ENCODE measurements at places on chromosomes 7 and 10.

GRCh38 chr10:103416436-103417147 is 20.2 kb downstream of the PDCD11 start:
- DNase-seq: no peak

- DNase-seq: no peak
Measured at GRCh38 chr7:7706556-7707172, 11.7 kb downstream of the RPA3 start.

DNA sequence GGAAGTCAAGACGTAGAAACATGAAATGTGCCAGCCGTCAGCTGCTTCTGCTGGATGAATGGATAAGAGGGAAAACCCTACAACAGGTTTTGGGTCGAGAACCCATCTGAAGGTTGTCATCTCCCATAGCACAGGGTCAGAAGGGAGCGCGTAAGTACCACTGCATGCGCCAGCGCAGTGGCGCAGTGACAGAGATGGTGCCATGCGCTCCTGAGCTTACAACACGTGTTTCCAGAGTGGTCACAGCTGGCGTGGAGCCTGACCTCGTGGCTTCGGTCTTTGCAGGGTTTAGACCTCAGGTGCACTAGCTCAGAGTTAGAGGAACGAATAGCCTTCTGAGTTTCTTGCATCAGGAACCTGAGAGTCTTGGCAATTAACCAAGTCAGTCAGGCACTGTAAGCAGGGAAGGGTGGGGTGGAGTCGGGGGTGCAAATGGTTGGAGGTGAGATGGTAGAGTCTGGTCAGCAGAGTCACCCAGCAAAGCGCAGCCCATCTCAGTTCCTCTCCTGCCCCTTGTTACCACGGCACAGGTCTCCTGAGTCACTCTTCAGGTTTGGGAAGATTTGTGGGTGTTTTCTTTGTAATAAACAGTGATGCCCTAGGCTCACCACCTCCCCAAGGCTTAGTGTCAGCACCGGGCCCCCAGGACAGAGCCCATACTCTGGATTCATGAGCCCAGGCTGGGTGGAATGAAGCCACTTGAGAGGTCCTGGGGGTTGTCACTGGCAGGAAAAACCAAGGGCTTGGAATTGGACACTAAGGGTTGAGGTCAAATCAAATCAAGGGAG is 84.1 kb upstream of the PPIF start:
- DNase-seq: no peak

GRCh38 chr10:1685699-1686490 is 51.4 kb downstream of the ADARB2 start:
- no peak for DNase-seq

DNA sequence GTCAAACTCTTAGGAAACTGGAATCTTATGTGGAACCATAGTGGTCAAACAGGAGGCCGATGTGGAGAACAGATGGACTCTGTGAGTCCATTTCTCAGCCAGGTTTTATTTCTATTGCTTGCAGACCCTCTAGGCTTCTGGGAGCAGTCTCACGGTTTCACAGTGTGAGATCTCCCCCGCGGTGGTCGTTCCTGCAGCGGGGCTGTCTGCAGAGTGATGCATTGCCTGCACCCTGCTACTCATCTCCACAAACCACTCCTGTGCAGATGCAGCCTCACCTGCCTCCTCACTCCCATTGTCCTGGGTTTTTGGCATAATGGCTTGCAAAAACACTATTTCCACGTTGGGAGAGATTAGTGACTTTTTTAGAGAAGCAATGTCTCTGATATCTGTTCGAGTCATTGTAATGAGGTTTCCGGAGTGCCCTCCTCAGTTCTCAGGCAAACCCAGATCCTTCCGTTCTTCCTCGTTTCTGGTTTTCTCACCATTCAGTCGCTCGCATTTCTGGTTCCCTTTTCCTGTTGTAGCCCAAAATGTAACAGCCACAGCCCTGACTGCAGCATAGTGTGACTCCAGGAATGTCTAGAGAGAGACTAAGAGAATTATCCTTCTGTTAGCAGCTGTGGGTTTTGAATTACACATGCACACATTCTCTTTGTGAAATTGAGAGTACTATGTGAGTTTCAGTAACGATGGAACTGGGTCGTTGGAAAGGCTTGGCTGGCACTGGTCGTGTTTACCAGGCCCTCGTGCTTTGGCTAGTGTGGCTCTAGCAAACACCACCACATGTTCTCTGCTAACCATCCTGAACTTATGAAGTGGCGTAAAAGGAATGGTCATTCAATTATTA is 30.2 kb downstream of the ACADSB start:
- no peak for DNase-seq

- no peak for DNase-seq
Measured at GRCh38 chr10:50544857-50545429, 78.8 kb downstream of the SGMS1 start.

- no peak for DNase-seq
Measured at GRCh38 chr10:94264085-94264484, 98.7 kb downstream of the NOC3L start.

GRCh38 chr10:2682491-2682890 is 384.9 kb upstream of the PFKP start:
- no peak for DNase-seq

GRCh38 chr10:32538256-32538655 is 92.3 kb downstream of the CCDC7 start:
- DNase-seq: no peak

DNA sequence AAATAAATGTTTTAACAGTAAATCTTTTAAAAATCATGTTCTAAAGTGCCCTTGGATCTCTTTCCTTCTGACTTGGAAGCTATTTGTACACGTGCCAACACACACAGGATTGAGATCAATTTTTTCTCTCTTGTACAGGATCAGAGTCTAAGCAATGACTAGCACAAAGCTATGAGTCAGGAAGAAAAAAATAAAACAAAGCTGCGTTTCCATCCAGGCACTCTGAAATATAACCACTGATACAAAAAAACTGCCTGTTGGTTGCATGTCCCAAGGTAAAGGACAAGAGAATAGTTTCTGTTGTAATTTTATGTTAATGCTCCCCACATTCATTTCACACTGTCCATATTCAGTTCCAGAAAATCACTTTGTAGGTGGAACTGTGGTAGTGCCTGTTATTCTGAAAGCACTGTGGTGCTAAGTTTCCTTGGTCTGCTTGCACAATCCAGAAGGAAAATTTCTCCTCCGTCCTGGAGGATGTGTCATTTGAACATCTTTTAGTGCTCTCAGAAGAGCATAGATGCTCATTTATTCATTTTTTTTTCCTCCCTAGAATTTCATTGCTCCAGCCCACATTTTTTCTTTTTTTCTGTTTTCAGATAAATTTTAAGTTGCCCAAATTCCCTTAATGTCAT is 113.4 kb downstream of the PLXDC2 start:
- peak; percentile 19 for DNase-seq

- DNase-seq: no peak
Measured at GRCh38 chr7:41107330-41107937, 595.5 kb downstream of the INHBA start.

GRCh38 chr10:80700252-80700651 is 162.6 kb downstream of the SH2D4B start:
- no peak for DNase-seq

- DNase-seq: no peak
Measured at GRCh38 chr10:14571866-14572507, 202.7 kb downstream of the FAM107B start.

DNA sequence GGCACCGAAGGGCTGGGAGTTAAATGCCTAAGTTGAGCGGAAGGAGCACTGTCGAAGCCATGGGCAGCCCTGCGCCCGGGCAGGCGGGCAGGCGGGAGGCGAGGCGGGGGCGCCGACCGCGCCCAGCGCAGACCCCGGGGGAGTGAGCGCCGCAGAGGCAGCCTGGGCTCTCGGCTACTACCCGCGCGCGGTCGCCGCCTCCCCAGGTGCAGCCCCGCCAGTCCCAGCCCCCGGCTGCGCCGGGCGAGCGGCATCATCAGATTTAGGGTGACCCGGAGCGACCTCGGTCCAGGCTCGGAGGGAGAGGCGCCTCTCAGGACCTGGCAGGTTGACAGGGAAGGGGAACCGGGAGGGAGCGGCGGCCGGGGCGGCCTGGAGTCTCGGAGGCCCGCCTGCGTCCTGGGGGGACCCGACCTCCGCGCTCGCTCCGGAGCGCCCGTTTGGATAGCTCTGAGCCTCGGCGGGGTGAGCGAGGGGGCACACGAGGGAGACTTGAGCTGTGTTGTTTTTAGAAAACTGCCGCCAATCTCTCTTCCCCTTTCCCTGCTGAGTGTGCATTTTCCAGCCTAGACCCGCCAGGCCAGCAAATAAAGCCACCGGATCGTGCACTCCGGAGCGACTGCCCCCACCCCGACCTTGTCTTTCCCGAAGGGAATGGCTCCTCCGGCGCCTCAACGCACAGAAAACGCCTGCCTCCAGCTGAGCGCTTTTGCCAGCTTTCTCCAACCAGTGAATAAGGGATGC is 2.3 kb upstream of the NRP1 start:
- no peak for DNase-seq

GRCh38 chr7:70618020-70618551 is 513.9 kb upstream of the GALNT17 start:
- no peak for DNase-seq

- DNase-seq: no peak
Measured at GRCh38 chr7:151696721-151697514, 177.2 kb upstream of the RHEB start.

DNA sequence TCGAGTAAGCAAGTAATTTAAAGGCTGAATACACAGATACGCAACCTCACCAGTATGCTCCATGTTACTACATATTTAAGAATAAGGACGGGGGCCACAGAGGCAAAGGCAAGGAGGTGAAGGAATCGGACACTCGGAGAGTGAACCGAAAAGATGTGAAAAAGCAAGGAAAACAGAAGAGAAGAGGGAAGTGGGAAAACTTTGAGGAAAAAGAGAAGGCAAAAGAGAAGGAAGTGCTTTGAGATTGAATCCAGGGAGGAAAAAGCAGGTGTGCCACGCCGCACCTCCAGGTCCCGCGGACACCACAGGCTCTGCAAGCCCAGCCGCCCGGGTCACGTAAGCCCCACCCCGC is 367 bp upstream of the AVL9 start:
- no peak for DNase-seq

GRCh38 chr10:51789903-51790302 is 90.5 kb upstream of the CSTF2T start:
- DNase-seq: no peak

- DNase-seq: no peak
Measured at GRCh38 chr7:126222782-126223181, 1030.0 kb downstream of the GRM8 start.

- DNase-seq: no peak
Measured at GRCh38 chr7:36874041-36874440, 149.7 kb upstream of the AOAH start.

DNA sequence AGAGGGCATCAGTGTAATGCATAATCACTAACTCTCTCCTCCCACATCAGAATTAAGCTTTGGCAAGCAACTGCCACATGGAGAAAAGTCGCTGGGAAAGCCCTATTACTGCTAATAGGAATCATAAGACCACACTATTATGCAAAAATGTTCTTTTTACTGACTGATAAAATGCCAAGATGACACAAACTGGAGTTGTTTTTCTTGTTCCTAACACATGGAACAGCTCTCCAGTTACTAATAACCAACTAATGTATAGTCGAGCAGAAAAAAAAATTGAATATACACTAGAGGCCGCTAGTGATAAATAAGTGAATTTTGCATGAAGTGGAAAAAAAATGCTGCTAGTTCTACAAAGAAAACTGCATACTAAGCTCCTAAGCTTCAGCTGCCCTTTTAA is 165.6 kb downstream of the TPK1 start:
- no peak for DNase-seq

DNA sequence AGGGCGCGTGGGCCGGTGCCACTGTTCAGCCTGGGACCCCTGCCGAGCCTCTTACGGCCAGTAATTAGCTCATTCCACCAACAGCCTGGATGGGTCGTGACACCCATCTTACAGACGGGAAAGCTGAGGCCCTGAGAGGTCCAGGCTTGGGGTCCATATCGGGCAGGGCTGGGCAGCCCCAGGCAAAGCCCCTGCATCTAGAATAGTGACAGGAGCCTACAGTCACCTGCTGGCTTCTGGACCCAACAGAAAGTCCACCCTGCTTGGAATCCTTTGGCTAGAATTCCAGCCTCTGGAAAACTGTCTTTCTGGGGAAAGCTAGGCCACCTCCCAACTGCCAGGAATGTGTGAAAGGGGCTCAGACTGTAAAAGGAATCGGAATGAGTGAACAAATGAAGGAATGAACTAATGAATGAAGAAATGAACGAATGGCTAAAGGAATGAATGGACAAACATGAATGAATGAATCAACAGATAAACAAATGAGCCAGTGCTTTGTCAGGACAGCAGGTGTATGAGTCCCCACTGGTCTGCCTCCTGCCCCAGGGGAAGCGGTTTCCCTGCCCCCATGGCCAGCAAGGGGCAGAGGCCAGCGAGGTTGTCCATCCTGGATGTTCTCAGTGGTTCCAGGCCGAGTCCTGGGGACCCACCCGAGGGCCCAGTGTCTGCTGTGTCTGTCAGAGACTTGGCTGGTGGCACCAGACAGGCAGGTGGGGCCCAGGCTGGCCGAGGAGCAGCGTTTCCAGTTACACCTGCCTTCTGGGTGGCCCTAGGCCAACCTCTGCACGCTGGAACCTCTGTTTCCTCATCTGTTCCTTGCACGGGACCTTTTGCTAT is 24.1 kb upstream of the PDGFA start:
- DNase-seq: no peak

- no peak for DNase-seq
Measured at GRCh38 chr7:147413557-147413870, 1177.1 kb upstream of the C7orf33 start.

DNA sequence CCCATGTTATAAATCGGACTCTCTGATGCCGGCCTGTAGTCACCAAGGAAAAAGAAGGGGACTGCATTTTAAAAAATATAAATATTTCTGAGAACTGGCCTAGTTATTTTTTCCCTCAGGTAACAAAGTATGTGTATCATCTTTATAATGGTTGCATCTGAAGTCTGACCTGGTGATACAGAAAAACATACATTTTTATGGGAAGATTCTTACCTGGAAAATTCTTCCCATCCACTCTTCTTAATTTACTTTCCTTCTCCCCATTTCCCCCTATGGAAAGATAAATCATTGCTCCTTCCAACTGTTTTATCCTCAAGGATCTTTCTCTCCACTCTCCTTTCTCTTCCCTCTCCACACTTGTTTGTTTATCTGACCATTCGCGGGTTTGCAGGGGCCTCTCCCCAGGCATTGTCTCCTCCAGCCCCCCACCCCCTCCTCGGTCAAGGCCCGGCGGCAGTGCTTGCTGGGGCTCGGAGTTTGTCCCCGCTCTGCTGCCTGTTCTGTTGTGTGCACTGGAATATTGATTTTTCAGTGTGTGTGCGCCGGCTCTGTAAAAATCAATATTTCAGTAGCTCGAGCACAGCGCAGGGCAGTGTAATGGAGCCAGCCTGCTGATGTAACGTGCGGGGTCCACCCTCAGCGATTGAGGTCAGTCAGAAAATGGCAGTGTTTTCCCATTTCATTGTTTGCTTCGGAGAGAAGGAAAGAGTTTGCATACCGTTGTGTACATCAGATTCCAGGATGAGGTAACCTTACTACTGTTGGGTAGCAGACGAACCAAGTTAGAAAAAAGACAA is 199.5 kb upstream of the NFE2L3 start:
- DNase-seq: no peak

- DNase-seq: no peak
Measured at GRCh38 chr10:28276384-28276783, 26.5 kb downstream of the MPP7 start.

GRCh38 chr10:102302611-102303010 is 57.3 kb downstream of the GBF1 start:
- peak; percentile 20 for DNase-seq

GRCh38 chr10:100009283-100009792 is 409 bp downstream of the DNMBP start:
- DNase-seq: no peak

- DNase-seq: no peak
Measured at GRCh38 chr10:90966146-90966545, 45.3 kb upstream of the ANKRD1 start.

- DNase-seq: no peak
Measured at GRCh38 chr10:128867210-128867609, 599.8 kb upstream of the MGMT start.

GRCh38 chr7:155353256-155353897 is 55.7 kb downstream of the INSIG1 start:
- DNase-seq: no peak

Measured in HS-27A (cell line).